GM04503 (cell line): ENCODE measurements at places on chromosomes 7 and 10.

- DNase-seq: no peak
Observed at GRCh38 chr7:40843338-40843985, 708.7 kb downstream of the SUGCT start.

GRCh38 chr7:5541087-5541992 lies 117.7 kb upstream of the TNRC18 start:
- no peak for DNase-seq

GRCh38 chr10:117536072-117536865 lies 6.3 kb upstream of the EMX2 start:
- no peak for DNase-seq

DNA sequence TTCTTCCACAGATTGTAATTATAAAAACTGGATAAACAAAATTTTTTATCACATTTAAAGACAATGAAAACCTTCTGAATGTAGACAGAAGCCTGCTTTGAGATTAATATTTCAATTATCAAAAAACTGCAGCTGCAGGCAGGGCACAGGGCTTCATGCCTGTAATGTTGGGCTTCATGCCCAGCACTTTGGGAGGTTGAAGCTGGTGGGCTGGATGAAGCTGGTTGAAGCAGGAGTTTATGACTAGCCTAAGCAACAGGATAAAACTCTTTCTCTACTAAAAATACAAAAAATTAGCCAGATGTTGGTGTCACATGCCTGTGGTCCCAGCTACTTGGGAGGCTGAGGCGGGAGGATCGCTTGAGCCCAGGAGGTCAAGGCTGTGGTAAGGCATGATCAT lies 41.2 kb downstream of the PDZD8 start:
- DNase-seq: no peak

- no peak for DNase-seq
Observed at GRCh38 chr7:155995183-155995612, 182.9 kb upstream of the SHH start.

GRCh38 chr10:128036011-128036615 lies 90.1 kb downstream of the MKI67 start:
- no peak for DNase-seq

- no peak for DNase-seq
Observed at GRCh38 chr10:48508791-48509772, 95.8 kb downstream of the ARHGAP22 start.

- no peak for DNase-seq
Observed at GRCh38 chr10:103620352-103620740, 126.8 kb downstream of the NEURL1 start.

DNA sequence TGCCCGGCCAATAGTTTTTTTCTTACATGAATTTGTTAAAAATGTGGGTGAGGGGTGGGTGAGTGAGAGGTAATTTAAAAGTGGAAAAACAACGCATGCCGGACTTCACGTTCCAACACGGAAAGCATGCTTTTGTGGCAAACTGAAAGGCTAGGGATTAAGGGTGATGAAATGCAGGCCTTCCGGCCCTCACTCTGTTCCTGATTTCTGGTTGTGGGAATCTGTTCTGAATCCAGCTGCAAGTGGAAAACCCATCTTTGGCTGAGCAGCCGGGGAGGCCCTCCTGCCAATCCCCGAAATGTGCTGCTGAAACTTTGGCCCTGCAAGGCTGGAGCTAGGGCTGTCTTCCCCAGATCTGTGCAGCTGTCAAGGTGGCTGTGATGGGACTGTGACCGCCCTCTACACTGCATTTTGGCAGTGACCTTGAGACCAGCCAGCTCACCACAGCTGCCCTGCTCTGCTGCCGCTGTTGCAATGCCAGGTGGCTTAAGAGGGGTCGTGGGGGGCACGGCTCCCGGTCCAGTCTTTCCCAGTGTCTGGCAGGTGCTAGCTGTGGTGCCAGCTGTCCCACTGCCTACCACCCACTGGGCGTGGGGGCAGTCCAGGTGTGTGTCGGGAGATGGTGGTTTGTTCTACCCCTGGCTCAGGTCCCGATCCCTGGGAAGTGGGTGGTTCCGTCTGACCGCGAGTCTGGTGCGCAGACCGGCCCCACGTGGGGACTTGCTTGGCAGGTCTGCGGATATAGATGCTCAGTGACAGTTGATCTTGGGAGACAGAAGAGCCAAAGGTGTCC lies 39.0 kb downstream of the TET1 start:
- peak; percentile 61 for DNase-seq

- DNase-seq: no peak
Observed at GRCh38 chr10:44792119-44792775, 118.9 kb upstream of the TMEM72 start.

- peak; percentile 7 for DNase-seq
Observed at GRCh38 chr7:12257582-12257981, 46.5 kb downstream of the TMEM106B start.
